NCI-H146 (cell line): ENCODE measurements at places on chromosomes 13 and 19.
A peak's percentile ranks its signal among the peaks of the same experiment; 100 is the strongest.

DNA sequence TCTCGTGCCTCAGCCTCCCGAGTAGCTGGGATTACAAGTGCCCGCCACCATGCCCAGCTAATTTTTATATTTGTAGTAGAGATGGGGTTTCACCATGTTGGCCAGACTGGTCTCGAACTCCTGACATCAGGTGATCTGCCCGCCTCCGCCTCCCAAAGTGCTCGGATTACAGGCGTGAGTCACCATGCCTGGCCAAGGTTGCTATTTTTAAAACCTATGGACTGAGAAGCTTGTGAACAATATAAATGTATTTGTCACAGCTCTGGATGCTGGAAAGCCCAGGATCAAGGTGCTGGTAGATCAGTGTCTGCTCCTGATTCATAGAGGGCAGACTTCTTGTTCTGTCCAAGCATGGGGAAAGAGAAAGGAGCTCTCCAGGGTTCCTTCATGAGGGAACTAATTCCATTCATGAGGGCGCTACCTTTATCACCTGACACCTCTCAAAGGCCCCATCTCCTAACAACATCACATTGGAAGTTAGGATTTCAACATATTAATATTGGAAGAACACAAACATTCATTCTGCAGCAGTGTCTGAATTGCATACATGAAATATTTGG is 16.1 kb downstream of the CARD8 start:
- DNase-seq, result no peak

- no peak for DNase-seq
Measured at GRCh38 chr13:46062185-46062584, 9.6 kb upstream of the ZC3H13 start.

DNA sequence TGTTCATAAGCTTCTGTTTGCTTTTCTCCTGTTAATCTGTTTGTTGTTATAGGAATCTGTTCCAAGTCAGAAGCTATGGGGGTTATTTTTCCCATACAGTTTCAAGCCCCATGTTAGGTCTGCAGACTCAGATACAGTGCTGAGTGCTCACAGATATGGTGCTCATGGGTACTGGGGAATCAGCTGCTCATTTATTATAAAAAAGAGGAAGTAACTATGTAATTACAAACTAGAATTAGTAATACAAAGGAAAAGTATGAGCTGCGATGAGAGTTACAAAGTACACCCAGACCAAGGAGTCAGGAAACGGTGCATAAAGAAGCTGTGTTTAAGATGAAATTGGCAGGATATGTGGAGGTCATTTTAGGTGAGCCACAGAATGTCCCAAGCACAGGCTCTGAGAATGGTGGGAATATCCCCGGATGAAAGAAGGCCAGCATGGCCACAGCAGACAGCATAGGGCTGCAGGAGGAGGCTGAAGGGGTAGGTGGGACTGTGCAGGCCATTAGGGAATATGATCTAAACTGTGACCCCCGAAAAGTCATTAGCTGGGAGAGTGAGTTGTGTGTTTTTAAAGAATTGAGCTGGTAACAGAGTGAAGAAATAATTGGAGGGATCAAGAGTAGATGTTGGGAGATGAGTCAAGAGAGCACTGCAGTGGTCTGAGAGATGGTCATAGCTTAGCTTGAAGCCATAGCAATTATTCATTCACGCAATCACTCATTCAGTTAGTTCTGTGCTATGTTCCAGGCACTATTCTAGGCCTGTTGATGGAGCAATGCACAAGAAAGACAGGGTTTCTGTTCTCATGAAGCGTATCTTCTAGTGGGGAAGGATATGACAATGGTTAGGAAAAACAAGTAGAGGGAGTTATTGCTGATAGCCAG is 177.4 kb upstream of the UBL3 start:
- no peak for DNase-seq

DNA sequence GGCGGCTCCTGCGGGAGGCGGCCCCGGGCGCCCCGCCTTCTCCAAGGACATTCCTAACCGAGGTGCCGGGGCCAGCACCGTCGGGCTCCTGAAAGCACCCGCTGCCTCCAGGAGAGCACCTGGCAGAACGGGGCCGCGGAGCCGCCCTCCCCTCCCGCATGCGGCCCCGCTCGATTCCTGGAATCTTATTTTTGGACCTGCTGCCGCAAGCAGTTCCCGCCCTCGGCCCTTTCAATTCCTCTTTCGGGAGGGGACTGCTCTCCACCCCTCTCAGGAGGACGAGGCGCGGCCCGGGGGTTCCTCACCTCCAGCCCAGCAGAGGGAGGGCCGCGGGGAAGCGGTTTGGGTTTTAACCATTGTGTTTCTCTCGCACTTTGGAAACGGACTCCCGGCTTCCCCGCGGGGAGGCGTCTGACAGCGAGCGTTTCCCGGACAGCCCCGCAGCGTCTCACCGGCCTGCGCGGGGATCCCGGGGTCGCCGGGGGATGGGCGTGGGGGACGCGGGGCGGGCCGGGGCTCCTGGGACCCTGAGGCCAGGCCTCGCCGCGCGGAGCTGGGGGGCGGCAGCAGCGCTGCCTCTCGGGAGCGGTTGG is 849 bp downstream of the GAS6 start:
- peak; percentile 52 for DNase-seq

GRCh38 chr13:46644816-46645215 is 91.8 kb downstream of the LRCH1 start:
- no peak for DNase-seq

- DNase-seq, result peak; percentile 4
Measured at GRCh38 chr13:61466280-61466679, 50.6 kb upstream of the PCDH20 start.

- DNase-seq, result no peak
Measured at GRCh38 chr13:98998831-98999638, 21.2 kb upstream of the DOCK9 start.

DNA sequence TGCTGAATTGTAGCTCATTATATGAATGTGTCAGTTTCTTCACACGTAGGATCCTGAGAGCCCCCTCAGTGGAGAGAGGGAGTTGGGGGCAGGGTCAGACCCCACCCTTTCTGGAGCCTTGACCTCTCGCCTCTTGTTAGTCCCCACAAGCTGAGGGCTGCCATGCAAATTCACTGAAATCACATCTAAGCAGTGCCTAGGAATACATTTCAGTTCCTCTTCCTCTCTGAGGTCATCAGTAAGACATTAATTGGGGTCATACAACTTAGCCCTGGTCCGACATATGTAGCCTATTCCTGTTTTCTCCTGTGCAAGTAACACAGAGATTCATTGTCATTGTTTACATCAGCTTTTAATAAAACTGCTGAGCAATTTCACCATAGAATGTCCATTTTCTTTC is 30.0 kb downstream of the MYO9B start:
- no peak for DNase-seq

DNA sequence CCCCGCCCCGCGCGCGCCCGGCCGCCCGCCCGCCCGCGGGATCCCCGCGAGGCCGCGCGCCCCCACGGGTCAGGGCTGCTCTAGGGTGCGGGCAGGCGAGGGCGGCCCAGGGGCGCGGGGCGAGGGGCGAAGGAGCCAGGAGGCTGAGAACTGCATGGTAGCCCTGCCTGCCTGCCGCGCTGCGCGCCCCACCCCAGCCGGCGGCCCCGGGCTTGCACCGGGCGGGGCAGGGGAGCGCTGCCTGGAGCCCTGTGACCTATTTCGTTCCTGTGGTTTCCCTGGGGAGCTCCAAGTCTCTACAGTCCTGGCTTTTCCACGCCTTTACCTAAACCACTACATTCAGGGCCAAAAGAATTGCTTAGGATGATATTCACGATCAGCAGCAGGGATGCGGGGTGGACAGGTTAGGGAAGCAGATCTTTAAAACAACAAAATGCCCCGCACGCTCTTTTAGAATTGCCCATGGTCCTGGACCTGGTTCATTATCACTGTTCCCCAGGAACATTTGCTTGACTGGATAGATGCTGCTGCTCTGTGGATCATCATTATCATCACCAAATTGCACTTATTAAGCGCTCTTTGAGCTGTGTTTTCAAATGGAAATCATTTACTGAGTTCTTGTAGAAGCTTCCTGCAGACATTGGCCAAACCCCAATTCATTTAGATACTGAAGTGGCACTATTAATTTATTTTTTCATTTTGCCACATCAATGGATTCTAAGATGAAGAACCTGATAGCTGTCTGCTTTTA is 421 bp upstream of the GPR12 start:
- peak; percentile 65 for DNase-seq

- no peak for DNase-seq
Measured at GRCh38 chr13:106529415-106530170, 5.9 kb downstream of the EFNB2 start.

- DNase-seq, result peak; percentile 69
Measured at GRCh38 chr19:49851456-49852259, 699 bp downstream of the PTOV1 start.

GRCh38 chr13:52701728-52702465 is 37.7 kb downstream of the CNMD start:
- no peak for DNase-seq

DNA sequence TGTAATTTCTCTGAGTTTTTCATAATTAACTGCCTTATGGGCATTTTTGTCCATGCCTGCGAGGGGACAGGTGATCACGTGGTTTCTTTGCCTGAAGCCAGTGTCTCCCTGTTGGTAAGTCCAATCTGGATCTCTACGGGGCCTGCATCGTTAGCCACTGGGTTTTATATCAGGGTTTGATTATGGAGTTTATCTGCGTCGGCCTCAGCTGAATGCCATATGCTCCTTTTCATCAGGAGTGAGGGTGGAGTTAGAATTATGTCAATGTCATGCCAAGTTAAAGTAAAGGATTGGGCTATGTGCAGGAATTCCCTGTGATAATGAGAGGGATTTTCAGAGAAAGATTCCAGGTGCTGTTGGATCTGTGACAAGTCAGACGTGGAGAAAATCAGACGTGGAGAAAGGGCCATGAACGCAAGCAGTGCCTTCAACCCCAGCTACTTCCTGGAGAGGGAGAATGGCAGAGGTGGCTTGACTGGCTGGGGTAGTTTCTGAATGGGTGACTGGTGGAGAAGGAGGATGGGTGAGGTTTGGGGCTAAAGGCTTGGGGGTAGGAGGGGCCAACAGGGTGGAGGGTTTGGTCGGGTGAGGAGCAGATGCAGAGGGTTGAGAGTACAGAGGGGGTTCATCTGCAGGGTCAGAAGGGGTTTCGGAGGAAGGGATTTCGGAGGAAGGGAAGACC is 24.3 kb downstream of the TMEM255B start:
- no peak for DNase-seq

DNA sequence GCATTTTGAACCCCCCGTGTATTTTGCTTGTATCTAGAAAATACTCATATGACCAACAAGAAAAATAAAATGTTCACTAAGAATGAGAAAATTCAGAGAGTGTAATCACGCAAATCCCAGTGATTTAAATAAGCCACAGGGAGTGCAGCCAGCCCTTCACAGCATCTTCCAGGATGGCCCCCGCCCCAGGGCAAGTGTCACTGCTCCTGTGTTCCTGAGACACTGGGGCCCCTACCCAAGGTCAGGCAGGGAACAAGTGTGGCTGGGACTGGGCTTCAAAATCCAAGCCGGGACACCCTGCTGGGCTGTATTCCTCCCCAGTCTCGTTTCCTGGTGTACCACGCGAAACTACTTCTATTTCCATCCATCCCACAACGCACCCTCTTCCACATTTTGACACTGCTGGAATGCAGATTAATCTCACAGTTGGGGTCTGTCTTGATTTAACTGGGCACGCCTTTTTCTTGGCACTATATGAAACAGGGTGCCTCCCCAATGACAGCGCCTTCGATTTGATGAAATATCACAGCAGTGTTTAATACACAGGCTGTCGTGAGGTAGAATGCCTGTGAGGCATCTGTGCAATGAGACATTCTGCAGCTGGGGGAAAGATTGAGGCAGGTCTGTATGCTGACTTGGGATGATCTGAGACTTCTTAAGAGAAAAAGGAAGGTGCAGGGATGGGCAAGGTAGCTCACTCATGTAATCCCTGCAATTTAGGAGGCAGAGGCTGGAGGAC is 18.3 kb upstream of the CCNP start:
- DNase-seq, result no peak

- DNase-seq, result no peak
Measured at GRCh38 chr13:78587395-78587794, 16.0 kb downstream of the POU4F1 start.

GRCh38 chr13:43095771-43096719 is 72.7 kb downstream of the DNAJC15 start:
- no peak for DNase-seq

DNA sequence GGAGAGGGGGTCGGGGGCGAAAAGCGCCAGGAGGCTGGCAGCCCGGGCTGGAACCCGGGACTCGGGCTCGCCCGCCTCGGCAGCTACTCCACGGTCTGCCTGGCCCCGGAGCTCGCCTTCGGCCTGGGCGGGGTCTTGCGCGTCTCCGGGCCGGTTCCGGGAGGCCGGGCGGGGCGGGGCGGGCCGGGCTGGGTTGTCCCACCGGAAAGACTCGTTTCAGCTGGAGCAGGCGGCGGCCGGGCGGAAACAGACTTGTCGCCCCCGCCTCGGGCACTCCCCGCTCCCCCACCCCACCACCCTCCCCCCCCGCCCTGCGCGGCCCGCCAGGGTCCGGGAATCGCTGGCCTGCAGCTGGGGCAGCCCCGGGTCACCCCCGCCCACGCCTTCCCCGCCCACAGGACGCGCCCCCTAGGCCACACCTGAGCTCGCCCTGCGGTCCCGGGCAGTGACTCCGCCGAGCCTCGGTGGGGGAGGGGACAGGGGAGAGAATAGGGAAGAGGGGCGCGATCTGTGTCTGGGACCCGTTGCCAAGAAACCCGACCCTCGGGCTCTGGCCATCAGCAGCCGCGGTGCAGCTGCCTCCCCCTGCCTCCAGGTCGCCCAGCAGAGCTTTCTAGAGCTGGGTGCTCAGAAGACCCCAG is 109.4 kb downstream of the KCTD15 start:
- no peak for DNase-seq

GRCh38 chr19:20162821-20163220 is 4.2 kb upstream of the ZNF486 start:
- DNase-seq, result no peak

- no peak for DNase-seq
Measured at GRCh38 chr13:32010136-32010535, 21.4 kb upstream of the FRY start.

DNA sequence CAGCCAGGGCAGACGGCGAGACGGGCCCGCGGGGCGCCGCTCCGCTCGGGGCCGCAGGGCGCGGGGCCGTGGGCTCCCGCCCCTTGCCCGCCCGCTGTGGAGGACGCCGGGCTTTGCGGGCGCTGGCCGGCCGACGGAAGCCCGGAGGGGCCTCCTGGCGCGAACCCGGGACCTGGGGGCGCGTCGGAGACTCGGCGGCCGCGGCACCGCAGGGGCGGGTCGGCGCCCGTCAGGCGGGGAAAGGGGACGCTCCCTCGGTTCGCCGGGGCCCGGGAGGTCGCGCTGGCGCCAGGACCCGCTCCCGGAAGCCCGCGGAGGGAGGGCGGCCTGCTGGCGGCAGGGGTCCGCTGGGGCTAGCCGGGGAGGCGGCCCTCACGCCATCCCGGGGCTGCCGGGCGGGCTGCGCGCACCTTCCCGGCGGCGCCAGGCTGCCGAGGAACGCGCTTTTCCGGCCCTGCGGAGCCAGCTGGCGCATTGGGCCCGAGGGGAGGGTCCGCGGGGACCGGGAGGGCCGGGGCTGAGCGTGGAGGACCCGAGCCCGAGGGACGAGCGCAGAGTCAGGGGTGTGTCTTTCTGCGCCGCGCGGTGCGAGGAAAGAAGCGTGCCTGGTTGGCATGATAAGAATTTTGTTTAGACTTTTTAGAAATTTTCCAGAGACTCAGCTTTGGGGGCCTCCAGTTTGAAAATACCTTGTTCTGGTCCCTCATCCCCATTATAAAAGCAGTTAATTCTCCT is 511 bp downstream of the GARRE1 start:
- peak; percentile 78 for DNase-seq
